ENCODE measurements at places on chromosomes 12 and 14. TPM values are rescaled to one million over a fixed set of nuclear protein-coding genes. Genes with fewer than 3 reads are reported as not detected.

DNA sequence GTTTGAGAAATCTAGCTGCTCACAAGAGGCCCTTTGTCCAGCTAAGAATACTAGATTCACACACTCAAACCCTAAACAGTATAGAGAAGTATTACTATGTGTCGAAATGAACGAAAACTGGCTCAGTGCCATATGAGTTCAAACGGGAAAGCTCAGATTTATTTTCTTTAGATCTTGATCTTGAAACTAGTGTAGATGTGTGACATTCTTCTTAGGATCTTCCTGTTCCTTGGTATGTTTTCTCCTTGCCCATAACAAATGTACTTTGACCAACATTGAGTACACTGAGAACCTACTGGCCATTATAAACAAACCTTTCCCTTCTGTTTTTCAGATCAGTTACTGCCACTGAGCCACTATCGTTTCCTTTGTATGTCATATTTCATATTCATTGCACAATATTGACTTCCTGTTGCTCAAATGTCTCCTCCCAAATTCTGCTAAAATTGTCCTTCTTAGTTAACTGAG, 21.3 kb downstream of the MYBPC1 start:
- DNase-seq: no peak

DNA sequence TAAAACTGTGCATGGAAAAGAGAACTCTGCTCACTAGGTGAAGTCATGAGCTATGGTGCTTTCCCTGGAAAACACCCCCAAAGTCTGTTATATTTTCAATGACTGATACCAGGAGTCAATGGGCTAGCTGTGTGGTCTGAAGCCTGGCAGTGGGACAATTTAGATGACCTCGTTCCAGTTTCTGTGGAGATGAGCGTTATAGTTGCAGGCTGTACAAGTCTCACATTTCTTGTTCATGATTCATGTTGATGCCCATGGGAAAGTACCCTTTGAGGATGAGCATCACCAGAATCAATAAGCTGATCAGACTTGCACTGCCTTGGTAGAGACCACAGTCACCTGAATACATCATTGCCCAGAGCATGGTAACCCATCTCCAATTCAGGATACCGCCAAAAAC, 70.7 kb downstream of the NOVA1 start:
- DNase-seq: no peak

- no peak for DNase-seq
Observed at GRCh38 chr12:104132351-104132956, 5.6 kb downstream of the NFYB start.

Gene CLEC4D
- total RNA-seq: not detected

Gene GYS2
- total RNA-seq: not detected
